HuH-7.5 (cell line): ENCODE measurements at places on chromosomes 5 and 9.

DNA sequence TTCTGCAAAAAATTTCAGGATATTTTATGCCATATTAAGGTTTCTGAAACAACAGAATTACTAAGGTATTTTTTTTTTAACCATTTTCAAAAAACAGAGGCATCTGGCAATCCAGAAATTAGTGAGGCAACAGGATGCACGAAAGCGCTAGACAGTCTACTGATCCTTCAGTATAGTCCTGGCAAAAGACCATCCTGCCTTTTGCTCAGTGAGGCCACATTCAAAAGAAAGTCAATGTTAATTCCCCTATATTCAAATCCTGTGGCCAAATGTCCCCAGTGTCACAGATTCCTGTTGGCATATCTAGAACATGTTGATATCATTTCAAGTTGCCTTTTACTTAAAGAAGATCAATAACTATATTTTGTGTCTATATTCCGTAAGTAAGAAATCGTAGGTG, 13.1 kb upstream of the NFIB start:
- DNase-seq: no peak

DNA sequence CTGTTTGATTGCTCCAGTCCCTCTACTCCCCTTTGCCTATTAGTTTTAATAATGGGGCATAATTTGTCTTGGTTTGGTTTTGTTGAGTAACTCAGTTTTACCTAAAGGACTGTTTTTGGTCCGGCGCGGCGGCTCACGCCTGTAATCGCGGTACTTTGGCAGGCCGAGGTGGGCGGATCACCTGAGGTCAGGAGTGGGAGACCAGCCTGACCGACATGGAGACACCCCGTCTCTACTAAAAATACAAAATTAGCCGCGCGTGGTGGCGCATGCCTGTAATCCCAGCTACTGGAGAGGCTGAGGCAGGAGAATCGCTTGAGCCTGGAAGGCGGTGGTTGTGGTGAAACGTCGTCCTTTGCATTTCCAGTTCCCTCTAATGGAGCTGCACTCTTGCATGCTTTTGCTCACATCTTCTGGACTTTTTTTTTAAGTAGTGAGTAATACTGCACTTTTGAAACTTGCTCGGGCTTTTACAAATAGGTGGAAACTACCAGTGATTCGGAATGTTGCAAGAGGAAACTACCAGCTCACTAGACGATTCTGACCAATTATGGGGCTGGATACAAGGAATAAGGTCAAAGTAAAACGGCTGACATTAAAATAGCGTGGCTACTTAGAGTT, 721 bp upstream of the MAML1 start:
- DNase-seq: no peak

- DNase-seq: no peak
Measured at GRCh38 chr9:111449705-111450104, 34.5 kb downstream of the ECPAS start.

DNA sequence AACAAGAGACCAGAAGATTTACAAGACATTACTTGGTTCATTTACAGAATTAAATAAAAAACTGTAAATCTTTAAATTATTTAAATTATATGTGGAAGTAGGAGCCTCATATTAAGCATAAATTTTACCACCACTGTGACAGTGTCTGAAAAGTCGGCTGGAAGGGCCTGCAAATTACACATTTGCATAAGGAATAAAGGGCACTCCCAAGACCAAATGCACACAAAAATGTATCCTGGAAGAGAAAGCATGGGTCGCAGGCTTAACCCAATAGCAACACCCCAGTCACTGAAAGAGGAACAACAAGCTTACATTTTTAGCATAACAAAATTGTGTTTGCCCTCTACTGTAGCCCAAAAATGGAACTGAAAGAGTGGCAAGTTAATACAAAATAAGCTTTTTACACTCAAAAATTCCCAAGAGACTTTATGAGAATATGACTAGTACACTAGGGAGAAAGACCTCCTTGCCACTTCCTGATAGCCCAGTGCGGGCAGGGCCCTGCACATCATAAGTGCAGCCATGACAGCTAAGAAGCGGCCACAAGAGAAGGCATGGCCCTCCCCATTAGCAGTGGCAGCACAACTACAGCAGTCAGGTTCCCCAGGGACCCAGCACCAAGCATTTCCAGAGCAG, 482.0 kb downstream of the DTWD2 start:
- no peak for DNase-seq

DNA sequence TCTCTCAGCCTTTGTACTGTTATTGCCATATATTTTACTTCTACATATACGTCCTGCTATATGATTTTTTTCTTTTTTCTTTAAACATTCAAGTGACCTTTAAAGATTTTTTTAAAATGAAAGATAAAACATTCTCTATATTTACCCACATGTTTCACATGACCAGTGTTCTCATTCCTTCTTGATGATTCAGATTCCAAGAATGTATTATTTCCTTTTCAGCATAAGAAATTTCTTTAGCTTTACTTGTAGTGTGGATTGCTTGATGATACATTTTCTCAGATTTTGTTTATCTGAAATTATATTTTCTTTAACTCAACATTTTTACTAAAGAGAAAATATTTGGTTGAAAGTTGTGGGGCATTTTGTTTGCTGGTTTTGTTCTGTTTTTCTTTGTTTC, 792.1 kb downstream of the BRINP1 start:
- DNase-seq: no peak

GRCh38 chr5:162593881-162594280, 526.3 kb downstream of the GABRG2 start:
- DNase-seq: no peak
